ENCODE measurements at places on chromosomes 2 and 18.
A peak's percentile ranks its signal among the peaks of the same experiment; 100 is the strongest.

DNA sequence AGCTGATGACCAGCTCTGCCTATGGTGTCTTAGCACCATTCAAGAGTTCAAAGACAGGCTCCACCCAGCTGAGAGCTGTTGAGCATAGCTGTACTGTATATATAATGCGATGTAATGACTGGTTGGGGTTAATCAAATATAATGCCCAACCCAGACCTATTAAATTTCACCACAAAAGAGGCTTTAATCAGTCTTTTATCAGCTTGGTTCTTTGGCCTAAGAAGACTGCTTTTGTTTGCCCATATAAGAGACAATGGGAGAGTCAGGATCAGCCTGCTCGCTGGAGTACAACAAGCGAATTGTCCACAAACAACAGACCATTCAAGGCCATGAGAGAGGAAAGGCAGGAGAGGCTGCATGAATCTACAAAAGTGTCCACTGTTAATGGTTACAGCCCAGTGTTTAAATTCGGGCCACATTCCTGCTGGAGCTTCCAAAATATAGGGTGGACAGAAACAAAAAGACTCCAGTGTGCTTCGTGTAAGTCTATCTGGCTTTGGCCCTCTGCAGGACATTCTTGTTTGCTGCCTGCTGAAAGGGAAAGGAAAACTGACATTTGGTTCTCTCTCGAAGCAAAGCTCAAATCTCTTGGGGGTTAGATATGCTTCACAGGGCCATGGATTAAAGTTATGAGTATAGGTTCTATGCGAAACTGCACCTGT, 299.0 kb upstream of the FBXO11 start:
- peak; percentile 70 for DNase-seq

GRCh38 chr2:183079139-183079775, 710 bp downstream of the DUSP19 start:
- peak; percentile 81 for DNase-seq

DNA sequence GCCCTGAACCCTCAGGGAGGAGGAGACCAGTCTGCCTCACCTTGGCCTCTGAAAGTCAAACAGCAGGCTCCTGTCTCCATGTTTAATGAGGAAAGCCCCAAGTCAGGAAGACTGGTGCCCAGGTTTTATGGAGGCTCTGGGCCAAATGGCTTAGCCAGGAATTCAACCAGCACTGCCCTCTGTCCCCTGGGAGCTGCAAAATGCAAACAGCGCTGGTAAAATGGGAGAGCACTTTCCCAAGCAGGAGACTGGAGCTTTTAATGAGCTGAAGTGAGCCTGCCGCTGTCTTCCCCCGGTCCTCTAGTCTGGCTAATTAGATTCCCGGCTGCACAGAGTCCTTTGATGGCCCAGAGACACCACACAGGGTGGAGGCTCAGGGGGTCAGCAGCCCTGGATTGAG, 276.0 kb upstream of the TRIB2 start:
- no peak for DNase-seq

GRCh38 chr2:17591846-17592245, 51.4 kb downstream of the VSNL1 start:
- no peak for DNase-seq

DNA sequence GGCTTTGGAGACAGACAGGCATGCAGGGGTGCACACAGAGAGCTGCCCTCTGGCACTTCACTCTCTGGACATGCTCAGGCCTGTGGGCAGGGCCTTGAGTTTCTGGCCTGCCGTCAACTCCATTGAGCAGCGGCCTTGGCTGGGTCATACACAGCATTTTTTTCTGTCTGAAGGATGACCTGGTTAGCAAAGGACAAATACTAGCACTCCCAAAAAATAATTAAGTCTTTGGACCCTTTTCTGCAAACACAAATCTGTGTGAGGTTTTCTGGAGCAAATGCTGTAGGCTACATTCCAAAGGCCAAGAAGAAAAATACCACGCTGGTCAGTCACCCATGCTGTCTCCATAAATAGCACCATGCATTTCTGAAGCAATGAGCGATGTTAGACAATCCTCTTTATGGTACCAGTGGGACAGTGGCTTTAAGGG, 124.7 kb upstream of the CTAGE1 start:
- DNase-seq, result no peak

DNA sequence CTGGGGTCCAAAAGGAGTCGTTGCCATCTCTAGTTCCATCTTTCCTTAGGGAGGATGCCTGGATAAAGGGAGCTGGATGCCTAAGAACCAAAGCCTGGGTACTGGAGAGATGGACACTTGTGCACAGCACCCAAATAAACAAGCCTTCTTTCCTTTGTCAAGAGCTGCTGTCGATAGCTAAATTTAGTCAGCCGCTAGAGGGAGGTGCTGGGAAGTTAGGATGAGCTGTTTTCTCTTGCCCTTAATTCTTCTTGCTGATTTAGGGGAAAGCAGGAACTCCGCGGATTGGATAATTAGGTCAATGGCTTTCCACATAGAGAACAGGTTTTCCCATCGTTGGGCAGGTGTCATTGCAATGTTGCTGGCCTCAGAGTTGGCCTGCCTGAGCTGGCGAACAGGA, 30.9 kb upstream of the SERPINB12 start:
- DNase-seq, result no peak

GRCh38 chr18:6728331-6728730, 1.2 kb upstream of the ARHGAP28 start:
- DNase-seq, result no peak

Measured in C1 segment of cervical spinal cord (tissue), 14 donors.